ENCODE measurements at places on chromosomes 3 and 15. TPM values are rescaled to one million over a fixed set of nuclear protein-coding genes. Genes with fewer than 3 reads are reported as not detected.

The ITIH1 gene
- total RNA-seq, result 1,400 TPM

- no peak for DNase-seq
Measured at GRCh38 chr3:197458179-197458707, 97.5 kb downstream of the BDH1 start.

- peak; percentile 22 for DNase-seq
Measured at GRCh38 chr15:68208136-68208535, 3.0 kb upstream of the CALML4 start.

GRCh38 chr3:17372362-17373210 lies 369.8 kb downstream of the TBC1D5 start:
- DNase-seq, result no peak

Measured in liver (tissue), 10 donors.